ENCODE measurements at places on chromosomes 6 and 20. TPM values are rescaled to one million over a fixed set of nuclear protein-coding genes. Genes with fewer than 3 reads are reported as not detected.

SNRPB gene
- 98.3 TPM for total RNA-seq

CLIC5 gene
- total RNA-seq, result 67.4 TPM

RNF144B gene
- 41.0 TPM for total RNA-seq

LY6G6F gene
- total RNA-seq, result not detected

PSORS1C2 gene
- 0.29 TPM for total RNA-seq

SLC35A1 gene
- 21.9 TPM for total RNA-seq

ERVFRD-1 gene
- not detected for total RNA-seq

SEL1L2 gene
- total RNA-seq, result not detected

PBOV1 gene
- total RNA-seq, result not detected

ZC2HC1B gene
- 0.93 TPM for total RNA-seq

TBX18 gene
- 16.4 TPM for total RNA-seq

NR2E1 gene
- not detected for total RNA-seq

C20orf141 gene
- total RNA-seq, result not detected

TFAP2B gene
- 4.7 TPM for total RNA-seq

TNFAIP3 gene
- 25.2 TPM for total RNA-seq

ANGPT4 gene
- total RNA-seq, result 0.12 TPM

CALHM4 gene
- total RNA-seq, result not detected

MCHR2 gene
- total RNA-seq, result not detected

NKX2-2 gene
- not detected for total RNA-seq

TCF21 gene
- total RNA-seq, result 73.6 TPM

SEC63 gene
- 43.7 TPM for total RNA-seq

SLC17A3 gene
- 0.12 TPM for total RNA-seq

PSMB8 gene
- total RNA-seq, result 23.8 TPM

CCM2L gene
- total RNA-seq, result 12.7 TPM

RAB44 gene
- 1.5 TPM for total RNA-seq

SLC22A16 gene
- 1.2 TPM for total RNA-seq

PRL gene
- 0.58 TPM for total RNA-seq

NT5DC1 gene
- total RNA-seq, result 22.0 TPM

TENT5A gene
- total RNA-seq, result 13.5 TPM

TXLNB gene
- total RNA-seq, result 24.2 TPM

DDO gene
- 2.7 TPM for total RNA-seq

RSPO3 gene
- 10.8 TPM for total RNA-seq

TDP2 gene
- total RNA-seq, result 38.9 TPM

GRM1 gene
- total RNA-seq, result 0.23 TPM

PLCB4 gene
- total RNA-seq, result 22.1 TPM

FKBP1C gene
- total RNA-seq, result not detected

DACT2 gene
- 28.6 TPM for total RNA-seq

CRISP2 gene
- 0.18 TPM for total RNA-seq

SLC16A10 gene
- total RNA-seq, result 37.0 TPM

BPIFB1 gene
- total RNA-seq, result not detected

SLC35F1 gene
- total RNA-seq, result 5.5 TPM

TRIM15 gene
- 0.47 TPM for total RNA-seq

SNAP25 gene
- total RNA-seq, result 3.2 TPM

HUS1B gene
- 3.0 TPM for total RNA-seq

CRYBG1 gene
- total RNA-seq, result 28.1 TPM

DEFB132 gene
- 0.18 TPM for total RNA-seq

SLC22A2 gene
- total RNA-seq, result 8.6 TPM

MEI4 gene
- 1.2 TPM for total RNA-seq

SYCP2L gene
- total RNA-seq, result 3.7 TPM

NKX2-4 gene
- not detected for total RNA-seq

GPR6 gene
- not detected for total RNA-seq

POPDC3 gene
- 4.7 TPM for total RNA-seq

OOEP gene
- total RNA-seq, result not detected

PROCR gene
- total RNA-seq, result 22.4 TPM

TREM2 gene
- total RNA-seq, result 0.99 TPM

KHDC1L gene
- total RNA-seq, result not detected

HDAC2 gene
- 138 TPM for total RNA-seq

PLEKHG1 gene
- 47.4 TPM for total RNA-seq

Measured in metanephros (tissue), 2 donors.